ENCODE measurements at places on chromosomes 13 and 19.

- no peak for DNase-seq
Measured at GRCh38 chr13:40247845-40248244, 418.6 kb downstream of the FOXO1 start.

GRCh38 chr13:113935001-113935844 lies 38.7 kb downstream of the C13orf46 start:
- DNase-seq: no peak

DNA sequence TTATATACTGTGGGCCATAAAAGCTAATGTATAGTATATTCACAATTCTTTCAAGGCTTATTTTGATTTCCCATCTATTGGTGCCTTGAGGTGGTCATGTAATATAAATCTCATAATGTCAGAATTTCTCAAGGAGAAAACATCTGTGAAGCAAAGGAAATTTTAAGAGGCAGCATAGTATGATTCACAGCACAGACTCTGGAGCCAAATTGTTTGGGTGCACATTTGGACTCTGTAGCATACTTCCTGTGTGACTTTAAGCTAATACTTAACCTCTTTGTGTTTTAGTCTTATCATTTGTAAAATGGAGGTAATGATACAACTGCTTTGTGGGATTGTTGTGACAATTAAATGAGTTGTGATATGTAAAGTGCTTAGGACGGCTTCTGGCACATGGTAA lies 67.6 kb downstream of the PIBF1 start:
- DNase-seq: no peak

- no peak for DNase-seq
Measured at GRCh38 chr13:114035583-114036531, 62.0 kb upstream of the C13orf46 start.

DNA sequence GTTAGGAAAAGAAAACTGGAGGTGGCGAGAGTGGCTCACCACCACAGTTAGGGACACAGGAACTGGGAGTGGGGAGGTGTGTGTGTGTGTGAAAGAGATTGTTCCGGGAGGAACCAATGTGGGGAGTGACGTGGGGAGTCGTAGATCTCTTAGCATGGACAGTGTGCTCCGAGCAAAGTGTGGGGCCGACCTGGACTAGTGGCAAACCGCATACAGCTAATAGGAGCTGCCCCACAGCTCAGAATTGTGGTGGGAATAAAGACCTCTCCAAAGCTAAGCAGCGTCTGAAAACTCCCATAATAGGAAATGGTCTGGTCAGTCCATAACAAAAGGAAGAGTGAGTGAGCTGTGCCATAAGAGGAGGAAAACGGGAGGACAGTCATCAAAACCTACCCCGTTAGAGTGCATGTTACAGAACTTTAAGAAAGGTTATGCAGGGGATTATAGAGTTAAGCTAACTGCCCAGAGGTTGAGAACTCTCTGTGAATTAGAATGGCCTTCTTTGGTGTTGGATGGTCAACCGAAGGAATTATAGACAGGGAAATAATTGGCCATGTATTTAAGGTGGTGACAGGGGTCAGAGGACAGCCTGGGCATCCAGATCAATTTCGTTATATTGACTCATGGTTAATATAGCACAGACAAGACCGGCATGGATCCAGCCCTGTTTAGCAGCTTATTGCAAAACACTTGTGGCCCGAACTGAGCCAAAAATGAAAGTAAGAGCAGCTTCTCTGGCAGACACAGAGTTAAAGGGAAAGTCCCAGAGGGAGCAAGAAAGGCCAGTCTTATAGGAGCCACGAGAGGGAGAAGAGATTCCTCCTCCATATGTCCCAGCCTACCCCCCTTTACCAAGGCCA lies 8.9 kb upstream of the SLC15A1 start:
- no peak for DNase-seq

- no peak for DNase-seq
Measured at GRCh38 chr13:43934273-43934672, 54.6 kb downstream of the LACC1 start.

DNA sequence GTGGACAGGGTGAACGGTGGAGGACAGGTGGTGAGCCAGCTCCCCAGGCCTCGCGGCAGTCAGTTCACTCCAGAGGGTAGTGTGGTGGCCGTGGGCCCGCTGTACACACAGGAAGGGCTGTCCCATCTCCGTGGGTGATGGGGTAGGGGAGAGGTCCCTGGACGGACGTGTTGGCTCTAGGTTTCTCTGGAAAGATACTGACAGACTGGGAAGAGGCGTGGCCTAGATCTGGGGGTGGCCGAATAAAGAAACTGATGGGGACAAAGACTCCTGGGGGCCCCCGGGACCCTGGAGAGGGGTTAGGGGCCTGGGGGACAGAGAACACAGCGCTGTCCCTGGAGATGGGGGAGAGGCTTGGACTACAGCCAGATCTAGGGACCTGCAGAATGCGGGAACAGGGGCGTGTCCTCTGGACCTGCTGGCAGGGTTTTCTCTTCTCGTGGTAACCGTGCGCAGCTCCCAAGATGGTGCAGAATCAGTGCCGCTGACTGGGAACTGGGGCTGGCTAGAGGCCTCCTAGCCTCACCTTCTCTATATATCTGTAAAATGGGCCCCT lies 4.0 kb upstream of the PRAM1 start:
- no peak for DNase-seq

GRCh38 chr13:38366954-38367645 lies 17.4 kb downstream of the UFM1 start:
- no peak for DNase-seq

DNA sequence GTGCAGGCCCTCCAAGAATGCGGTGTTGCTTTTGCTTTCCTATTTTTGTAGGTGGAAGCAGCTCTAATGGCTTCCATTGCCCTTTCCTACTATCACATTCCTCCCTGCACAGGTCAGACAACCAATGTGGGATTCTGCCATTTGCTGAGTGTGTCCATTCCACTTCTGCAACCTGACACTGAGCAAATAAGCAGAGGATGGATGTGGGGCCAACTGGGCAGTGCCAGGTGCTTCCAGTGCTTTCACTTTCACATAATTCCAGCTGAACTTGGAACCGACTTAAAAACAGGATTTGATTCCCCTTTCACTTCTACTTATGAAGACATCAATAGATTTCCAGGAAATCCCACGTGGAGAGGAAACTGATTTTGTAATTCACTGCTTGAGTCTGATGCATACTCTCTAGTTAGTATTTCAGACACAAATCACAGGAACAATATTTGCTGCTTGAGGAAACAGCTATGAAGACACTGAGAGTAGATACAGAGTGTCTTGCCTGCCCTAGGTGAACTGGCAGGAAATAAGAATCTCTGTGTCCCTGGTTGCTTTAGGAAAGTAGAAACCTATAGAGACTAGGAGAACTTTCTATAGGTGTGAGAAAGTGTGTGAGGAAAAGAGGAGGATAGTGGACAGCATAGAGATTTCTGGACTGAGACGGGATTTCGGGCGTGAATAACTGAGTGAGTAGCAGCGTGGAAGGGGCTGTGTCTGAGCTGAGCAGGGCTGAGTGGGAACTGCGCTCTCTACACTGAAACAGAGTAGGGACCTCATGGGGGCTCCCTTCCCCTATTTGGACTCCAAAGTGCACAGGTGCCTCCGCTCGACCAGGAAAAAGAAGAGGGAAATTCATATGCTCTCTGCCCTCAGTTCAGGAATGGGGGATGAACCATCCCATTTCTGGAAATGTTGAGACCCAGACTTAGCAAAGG lies 22.5 kb downstream of the LGALS16 start:
- no peak for DNase-seq

GRCh38 chr19:34173193-34173956 lies 1.1 kb downstream of the LSM14A start:
- DNase-seq: no peak

GRCh38 chr19:41302624-41303351 lies 7.2 kb upstream of the CCDC97 start:
- DNase-seq: peak; percentile 36

DNA sequence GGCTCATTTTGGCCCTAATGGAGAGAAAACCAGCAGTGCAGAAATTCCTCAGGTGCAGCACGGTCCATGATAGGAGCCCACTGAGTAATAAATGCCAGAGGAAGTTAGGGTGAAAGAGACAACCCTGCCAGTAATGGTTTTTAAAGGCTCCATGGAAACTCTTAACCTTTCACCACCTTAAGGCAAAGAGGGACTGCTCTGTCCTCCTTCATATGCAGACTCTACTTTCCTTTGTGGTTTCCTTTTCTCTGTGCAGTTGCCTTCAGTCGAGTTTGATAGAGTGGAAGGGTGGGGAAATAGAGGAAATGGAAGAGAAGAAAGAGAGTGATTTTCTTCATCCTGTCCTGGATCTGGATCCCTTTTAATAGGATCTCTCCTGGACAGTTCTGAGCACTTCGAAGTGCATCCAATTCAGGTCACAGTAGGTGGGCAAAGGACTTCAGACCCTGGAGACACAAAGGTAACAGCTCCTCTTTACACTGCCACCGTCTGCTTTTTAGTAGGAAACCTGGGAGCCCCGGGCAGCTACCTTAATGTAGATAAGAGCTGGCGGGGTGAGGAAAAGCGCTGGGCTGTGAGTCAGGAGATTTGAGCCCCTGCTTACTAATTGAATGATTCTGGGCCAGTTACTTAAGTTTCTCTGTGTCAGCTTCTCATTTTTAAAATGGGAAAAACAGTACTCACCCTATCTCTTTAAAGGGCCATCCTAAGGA lies 294.8 kb downstream of the KCNRG start:
- DNase-seq: no peak

DNA sequence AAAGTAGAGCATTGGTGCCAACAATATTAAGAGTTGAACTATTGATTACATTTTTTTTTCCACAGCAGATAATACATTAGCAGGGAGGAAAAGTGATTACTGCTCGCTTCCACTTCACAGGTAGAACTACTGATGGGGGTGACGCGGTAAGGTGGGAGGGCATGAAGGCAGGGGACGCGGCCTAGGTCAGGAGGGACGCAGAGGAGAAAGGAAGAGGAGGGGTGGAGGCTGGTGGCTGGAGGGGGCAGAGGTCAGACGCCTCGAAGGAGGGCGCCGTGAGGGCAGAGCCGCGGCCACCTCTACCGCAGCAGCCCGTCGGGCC lies 287 bp upstream of the B3GLCT start:
- DNase-seq: no peak

GRCh38 chr13:110525328-110526319 lies 35.9 kb downstream of the RAB20 start:
- DNase-seq: no peak

DNA sequence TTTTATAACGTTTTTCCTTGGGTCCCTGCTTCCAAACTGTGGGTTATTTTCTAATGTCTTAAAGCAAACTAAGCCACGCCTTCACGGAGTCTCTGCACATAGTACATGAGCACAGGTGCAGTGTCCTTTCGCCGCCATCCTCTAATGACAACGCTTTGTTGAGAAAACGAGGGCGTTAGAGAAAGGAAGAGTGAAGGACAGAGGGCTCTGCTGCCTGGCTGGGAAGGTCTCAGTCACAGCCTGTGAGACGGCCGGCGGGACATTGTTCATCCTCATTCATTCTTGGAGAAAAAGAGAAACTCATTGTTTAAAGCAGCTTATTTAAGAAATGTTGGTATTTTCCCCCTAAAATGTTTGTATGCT lies 9.5 kb downstream of the IL17D start:
- DNase-seq: no peak

- no peak for DNase-seq
Measured at GRCh38 chr13:44802491-44802890, 186.8 kb downstream of the NUFIP1 start.

DNA sequence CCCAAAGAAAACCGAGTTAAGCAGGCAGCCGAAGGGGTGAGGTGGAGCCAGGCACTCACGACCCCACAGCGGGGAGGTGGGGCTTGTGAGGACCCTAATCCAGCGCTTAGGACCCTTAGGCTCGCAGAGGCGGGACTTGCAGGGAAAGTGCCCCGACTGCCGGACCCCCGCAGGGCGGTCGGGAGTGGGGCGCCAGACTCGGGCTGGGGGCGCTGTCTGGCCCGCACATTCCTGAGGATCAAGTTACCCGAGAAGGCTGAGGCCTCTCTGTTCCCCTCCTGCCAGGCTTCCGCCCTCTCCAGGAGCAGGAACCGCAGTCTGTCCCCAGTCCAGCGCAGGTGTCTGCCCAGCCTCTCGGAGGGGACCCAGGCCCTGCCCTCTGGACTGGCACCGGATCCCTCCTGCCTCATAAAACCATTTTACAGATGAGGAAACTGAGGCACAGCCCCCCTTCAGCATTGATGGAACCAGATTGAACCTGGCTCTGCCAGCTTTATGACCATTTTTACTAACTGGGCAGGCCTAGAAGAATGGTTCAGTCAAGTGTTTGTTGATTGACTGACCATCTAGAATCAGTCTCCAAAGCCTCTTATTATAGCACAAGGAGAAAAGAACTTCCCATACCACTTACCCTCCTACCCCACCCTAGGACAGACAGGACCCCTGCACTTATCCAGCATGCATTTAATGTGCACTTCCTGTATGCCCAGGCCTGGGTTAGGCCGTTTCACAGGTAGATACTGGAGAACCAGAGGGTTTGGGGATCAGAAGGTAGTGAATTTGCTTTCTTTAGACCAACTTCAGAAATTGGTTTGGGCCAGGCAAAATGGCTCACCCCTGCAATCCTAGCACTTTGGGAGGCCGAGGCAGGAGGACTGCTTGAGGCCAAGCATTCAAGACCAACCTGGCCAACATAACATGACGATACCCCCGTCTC lies 6.7 kb upstream of the JUND start:
- DNase-seq: no peak

- DNase-seq: peak; percentile 73
Measured at GRCh38 chr19:18251587-18252369, 22.5 kb downstream of the IQCN start.

- DNase-seq: no peak
Measured at GRCh38 chr19:35119091-35119490, 3.5 kb downstream of the FXYD3 start.

GRCh38 chr19:34350161-34350561 lies 14.8 kb upstream of the GPI start:
- peak; percentile 15 for DNase-seq

GRCh38 chr13:48178126-48178525 lies 54.9 kb upstream of the ITM2B start:
- no peak for DNase-seq

- no peak for DNase-seq
Measured at GRCh38 chr13:47903836-47904235, 97.2 kb downstream of the SUCLA2 start.

GRCh38 chr19:38793671-38794070 lies 4.7 kb downstream of the LGALS7B start:
- no peak for DNase-seq
